ENCODE measurements at places on chromosomes 1 and 21.

DNA sequence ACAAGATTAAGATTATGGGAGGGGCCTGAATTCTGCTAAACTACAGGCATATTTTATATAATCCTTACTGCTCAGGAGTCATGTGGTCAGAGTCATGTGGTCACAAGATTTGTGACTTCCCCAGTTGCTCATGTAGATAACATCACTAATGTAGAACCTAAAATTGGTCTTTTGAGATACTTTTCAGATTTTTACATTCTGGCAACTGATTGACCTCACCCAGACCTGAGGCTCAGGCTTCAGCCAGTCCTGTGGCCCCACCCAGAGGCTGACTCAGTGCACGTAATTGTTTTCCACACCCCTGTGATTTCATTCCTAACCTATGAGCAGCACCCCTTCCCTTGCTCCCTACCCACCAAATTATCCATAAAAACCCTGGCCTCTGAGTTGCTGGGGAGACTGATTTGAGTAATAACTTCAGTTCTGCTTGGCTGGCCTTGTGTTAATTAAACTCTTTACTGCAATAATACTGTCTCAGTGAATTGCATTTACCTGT is 41.7 kb upstream of the ZNF326 start:
- peak; percentile 7 for DNase-seq

DNA sequence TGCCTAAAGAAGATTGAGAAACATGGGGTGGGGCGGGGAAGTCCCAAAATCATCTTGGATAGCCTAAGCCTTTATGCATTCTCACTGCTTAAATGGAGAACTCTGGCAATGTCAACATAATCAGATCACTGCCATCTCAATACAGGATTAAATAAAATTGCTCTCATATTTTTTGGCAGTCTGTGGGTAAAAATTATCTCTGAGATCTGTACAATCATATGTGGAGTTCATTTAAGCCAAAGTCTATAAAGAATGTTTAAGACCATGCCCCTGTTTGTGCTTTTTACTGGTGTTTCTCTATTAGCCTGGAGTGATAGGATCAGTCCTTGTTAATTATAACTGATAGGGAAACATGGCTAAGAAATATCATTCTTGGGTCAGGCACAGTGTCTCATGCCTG is 136.3 kb downstream of the GPR52 start:
- DNase-seq = no peak

GRCh38 chr1:38088366-38088765 is 41.8 kb upstream of the POU3F1 start:
- no peak for DNase-seq

GRCh38 chr1:168410464-168410863 is 129.8 kb downstream of the TBX19 start:
- DNase-seq = no peak

DNA sequence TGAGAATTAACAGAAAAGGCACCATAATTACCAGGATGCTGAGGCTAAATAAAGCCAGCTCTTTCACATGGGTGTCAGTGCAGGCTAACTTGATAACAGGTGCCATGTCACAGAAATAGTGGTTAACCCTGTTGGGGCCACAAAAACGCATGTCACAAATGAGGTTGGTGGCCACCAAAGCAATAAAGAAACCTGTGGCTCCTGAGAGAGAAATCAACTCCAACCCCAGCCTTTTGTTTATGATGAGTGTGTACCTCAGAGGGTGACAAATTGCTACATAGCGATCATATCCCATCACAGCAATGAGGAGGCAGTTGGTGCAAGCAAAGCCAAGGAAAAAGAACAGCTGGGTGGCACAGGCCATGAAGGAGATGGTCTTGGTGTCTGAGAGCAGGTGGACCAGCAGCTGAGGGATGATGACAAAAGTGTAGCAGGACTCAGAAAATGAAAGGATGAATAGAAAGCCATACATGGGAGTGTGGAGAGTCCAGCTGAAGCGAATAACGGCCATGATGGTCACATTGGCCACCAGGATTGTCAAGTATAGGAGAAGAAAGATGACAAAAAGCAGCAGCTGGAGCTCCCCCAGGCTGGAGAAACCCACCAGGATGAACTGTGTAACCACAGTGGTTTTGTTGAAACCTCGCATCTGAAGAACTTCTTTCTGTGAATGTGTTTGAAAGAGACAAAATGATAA is at the start of gene OR10T2:
OR10T2 (minus strand) TSS at position 649 of the 697 bp plus-strand sequence; CDS start at position 649, 0 bp downstream.
- no peak for DNase-seq

- no peak for DNase-seq
Measured at GRCh38 chr1:226820941-226821718, 49.3 kb upstream of the PSEN2 start.

DNA sequence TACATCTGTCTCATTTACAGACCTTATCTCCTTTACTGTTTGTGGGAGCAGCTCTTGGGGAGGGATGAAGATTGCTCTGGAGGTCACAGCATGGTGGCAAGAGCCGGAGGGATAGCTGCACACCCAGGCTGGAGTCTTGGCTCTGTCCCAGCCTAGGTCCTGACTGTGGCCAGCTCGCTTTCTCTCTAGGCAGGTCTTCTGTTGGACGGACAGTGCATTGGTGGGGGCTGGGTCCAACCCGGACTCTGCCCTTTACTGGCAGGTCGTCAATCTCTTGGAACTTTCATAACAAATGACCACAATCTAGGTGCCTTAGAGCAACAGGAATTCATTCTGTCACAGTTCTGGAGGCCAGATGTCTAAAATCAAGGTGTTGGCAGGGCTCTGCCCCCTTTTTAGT is 319.8 kb upstream of the C1orf174 start:
- no peak for DNase-seq

DNA sequence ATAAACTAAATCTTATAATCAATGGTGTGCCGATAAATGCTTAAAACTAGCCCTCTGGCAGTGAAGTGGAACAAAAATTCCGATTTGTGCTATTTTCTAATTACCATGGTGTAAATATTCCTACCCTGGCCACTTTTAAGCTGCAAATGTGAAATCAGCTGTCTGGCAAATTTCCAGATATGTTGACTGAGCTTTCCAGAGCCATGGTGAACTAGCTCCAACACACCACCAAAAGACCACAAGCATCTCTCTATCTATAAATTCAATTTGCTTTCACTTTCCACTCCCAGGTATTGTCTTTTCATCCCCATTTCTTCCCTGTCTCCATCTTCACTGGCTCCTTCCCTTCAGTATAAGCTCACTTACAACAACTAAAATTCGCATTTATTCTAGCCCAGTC is 152.3 kb upstream of the RGS18 start:
- DNase-seq = no peak

DNA sequence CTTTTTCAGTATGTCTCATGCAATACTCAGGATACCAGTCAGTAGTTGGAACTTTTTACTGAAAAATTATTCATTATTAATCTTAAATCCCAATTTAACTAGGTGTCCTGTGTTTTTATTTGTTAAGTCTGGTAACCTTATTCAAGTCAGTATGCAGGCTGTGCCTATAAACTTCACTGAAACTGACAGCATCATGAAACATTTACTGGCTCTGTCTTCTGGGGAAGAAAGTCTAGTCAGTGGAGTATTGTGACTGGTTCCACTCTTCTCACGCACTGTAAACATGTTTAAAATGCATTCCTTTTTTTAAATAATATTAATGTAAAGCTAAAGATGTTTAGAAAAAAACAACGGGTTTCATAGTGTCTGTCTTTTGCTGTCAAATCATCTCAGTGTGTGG is 739.7 kb downstream of the LTN1 start:
- no peak for DNase-seq

DNA sequence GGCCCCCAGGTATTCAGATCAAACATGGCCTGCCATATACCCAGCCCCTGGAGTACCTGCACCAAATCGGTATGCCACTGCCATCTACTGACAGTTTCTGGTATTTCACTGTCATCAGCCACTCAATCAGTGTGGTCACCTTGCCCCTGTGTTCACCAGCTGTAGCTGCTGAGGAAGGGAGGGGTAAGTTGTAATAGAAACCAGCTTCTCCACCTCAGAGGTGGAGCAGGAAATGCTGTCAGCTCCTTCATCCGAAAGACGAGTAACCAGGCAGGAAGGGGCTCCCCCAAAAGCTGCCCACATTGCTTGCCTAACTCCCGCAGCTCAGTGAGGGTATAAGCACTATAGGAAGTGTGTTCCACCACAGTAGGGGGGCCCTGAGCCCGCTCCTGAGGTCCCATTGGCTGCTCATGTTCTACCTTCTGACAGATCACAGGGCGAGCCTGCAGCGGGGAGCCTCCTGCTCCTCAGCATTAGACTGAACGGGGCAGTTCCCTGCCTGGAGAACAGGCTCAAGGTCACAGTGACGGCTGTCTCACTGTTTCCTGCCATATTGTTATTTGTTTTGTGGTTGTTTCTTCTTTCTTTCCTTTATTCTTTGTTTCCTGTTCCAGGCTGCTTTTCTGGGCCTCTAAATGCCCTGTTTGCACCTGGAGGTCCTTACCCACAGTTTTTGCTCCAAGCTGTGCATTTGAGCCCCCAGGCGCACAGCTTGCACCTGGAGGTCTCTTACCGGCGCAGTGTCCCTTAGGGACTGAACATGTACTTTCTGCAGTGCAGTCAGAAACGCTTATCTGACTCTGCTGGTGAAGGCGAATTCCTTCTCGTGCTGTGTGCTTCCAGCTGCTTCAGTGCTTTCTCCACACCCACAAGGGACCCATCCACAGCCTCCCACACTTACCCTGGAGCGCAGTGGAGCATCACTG is 1638.3 kb downstream of the MRPL39 start:
- peak; percentile 16 for DNase-seq

DNA sequence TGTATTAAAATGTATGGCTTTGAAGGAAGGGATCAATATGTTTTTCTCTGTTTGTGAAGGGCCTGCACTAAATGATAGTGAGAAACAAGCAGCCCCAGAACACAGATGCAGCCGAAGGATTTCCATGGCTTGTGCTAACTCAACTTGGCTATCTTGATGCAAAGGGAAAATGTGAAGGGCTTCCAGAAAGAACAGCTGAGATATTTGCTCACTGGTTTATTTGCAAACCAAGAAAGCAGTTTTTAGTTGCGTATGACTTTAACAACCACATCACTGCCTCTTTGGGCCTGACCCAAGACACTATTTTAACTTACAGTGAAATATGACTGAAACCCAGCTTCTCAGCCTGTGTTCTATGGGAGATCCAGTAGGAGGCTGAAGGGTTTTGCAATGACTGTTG is 369.9 kb downstream of the SETD4 start:
- DNase-seq = no peak

DNA sequence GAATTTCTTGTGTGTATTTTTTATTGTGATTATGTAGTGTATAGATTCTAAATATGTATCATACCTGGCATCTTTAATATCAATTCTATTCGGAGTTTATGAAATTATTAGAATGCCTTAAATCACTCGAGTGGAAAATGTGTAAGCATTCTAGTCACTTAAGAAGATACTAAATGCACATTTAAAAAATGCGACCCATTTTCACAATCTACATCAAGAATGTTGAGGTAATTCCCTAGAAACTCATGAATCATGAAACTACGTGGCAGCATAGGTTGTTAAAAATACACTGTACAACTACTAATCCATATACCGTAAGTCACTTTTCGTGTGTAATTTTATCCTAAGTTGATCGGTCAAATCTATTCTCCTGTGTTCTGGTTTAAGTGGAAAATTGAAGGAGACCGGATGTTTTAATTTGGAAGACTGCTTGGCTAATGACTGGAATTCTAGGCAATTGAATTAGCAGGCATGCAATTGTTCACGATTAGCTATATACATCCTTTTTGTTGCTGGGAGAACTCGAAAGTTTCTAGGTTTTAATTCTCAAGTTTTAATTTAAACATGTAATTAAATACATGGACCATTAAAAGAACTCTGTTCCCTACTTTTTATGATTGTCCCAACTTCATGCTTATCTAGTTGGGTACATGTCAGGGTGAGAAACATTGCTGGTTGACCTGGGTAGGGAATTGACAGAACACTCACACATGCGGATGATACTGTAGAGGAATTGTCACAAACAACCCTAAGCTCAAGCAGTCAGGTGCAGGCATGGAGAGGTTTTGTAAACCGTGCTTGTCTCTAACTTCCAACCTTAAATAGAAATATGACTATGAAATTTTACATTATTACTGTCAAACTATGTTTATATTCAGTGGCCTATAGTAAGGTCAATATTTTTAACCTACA is 6.6 kb downstream of the ZBTB18 start:
- DNase-seq = no peak

- DNase-seq = no peak
Measured at GRCh38 chr1:64543831-64544230, 73.9 kb downstream of the CACHD1 start.

GRCh38 chr1:10833630-10834557 is 37.4 kb upstream of the CASZ1 start:
- no peak for DNase-seq

GRCh38 chr1:41671116-41671755 is 186.8 kb upstream of the EDN2 start:
- no peak for DNase-seq

DNA sequence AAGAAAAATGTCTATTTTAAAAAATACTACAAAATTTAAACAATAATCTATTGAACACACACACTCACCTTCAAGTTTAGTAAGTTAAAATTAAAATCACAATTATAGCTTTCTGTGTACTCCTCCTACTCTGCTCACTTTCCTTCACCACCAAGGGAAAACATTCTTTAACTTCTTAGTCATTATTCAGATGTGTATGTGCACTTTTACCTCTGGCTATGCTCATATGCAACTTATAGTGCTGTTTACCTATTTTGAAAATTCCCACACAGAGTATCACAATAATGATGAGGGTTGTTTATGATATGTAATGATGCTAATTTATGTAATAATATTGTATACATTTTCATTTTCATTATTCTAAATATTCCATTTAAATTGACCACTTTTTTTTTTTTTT is 661.4 kb downstream of the MRPL39 start:
- DNase-seq = no peak

DNA sequence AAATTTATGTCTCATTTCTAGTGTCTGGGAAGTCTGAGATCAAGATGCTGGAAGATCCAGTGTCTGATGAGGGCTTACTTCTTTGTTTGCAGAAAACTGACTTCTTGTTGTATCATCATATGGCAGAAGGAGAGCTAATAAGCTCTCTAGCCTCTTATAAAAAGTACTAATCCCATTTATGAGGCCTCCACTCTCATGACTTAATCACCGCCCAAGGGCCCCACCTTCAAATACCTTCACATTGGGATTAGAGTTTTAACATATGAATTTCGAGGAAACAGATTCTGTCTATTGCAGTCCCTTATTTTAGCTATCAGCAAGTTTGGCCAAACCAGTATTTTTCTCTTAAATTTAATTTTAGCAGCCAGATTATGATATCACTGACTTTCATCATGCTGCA is 150.2 kb upstream of the TMPRSS15 start:
- DNase-seq = no peak

GRCh38 chr1:88321706-88322105 is 362.4 kb upstream of the PKN2 start:
- DNase-seq = no peak
